Tongue (tissue), 3 donors: ENCODE measurements at places on chromosomes 3 and 15.

- DNase-seq: no peak
Measured at GRCh38 chr15:63869371-63870042, 35.8 kb upstream of the HERC1 start.

DNA sequence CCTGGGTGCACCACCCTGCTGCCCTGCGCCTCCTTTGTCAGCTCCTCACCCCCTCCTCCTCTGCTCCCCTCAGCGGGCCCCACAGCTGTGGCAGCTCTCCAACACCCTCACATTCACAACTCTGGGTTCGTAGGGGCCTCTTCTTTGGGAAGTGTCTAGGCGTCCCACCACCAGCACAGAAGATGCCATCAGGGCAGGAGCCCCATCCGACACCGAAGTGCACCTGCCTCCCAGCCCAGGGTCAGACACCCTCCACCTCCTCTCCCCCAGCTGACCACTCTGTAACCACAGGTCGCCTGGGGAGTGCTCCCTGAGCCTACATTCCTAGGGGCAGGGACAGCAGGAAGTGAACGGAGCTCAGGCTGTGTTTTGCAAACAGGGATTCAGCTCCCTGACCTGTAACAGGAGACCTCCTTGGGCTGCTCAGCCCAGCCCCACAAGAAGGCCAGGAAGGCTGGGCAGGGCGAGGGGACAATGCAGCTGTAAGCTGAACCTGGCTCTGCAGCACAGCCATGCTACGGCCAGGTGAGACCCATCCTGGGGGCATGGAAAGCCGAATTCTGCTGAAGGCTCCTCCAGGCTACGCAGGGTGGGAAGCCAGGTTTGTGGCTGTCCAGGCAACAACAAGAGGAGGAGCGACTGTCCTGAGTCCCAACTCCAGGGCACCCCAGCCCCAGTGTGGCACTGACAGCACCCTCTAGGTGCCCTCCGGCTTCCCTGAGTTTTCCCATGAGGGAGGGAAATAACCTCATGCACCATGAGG is 269.0 kb downstream of the GOLGA6L6 start:
- DNase-seq: no peak

GRCh38 chr3:177589911-177590381 is 392.7 kb upstream of the TBL1XR1 start:
- DNase-seq: peak; percentile 54

DNA sequence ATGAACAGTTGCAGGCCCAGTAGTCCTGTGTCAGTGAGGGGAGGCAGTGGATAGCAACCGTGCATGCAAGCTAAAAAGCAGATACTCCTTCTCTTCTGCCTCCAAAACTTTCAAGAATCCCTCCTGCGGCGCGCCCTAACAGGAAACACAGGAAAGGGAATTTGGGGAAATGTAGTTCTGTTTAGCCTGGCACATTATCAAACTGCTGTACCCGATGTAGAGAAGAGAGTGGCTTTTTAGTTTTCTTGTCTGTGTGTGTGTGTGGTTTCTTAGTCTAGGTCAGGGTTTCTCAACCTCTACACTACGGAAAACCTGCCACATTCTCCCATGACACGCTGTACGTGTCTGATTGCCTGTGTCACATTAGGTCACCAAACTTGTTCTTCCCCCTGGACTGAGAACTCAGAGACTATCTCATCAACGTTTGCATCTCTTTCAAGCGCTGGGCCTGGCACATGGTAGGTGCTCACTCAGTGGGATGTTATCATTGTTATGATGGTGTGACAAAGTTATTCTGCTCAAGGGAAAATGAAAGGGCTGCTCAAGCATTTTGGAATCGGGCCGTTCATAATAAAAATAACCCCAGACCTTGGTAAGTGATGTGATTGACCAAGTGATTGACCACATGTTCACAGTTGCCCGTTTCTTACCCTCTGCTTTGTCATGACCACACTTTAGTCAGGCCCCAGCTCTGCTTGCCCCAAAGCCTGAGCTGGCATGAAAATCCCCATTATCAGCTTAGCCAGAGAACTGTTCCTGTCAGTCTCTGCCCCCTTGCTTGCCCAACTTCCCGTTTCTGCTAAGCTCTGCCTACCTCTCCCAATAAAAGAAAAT is 33.2 kb downstream of the TM4SF4 start:
- DNase-seq: no peak

DNA sequence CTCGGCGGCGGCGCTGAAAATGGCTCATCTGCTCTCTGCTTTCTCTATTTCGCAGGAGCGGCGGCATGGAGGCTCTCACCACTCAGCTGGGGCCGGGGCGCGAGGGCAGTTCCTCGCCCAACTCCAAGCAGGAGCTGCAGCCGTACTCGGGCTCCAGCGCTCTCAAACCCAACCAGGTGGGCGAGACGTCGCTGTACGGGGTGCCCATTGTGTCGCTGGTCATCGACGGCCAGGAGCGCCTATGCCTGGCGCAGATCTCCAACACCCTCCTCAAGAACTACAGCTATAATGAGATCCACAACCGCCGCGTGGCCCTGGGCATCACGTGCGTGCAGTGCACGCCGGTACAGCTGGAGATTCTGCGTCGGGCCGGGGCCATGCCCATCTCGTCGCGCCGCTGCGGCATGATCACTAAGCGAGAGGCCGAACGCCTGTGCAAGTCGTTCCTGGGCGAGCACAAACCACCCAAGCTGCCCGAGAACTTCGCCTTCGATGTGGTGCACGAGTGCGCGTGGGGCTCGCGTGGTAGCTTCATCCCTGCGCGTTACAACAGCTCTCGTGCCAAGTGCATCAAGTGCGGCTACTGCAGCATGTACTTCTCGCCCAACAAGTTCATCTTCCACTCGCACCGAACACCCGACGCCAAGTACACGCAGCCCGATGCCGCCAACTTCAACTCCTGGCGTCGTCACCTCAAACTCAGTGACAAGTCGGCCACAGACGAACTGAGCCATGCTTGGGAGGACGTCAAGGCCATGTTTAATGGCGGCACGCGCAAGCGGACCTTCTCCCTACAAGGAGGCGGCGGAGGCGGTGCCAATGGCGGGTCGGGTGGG is 790 bp downstream of the SKOR1 start:
- DNase-seq: no peak
